ENCODE measurements at places on chromosomes 12 and 14.

DNA sequence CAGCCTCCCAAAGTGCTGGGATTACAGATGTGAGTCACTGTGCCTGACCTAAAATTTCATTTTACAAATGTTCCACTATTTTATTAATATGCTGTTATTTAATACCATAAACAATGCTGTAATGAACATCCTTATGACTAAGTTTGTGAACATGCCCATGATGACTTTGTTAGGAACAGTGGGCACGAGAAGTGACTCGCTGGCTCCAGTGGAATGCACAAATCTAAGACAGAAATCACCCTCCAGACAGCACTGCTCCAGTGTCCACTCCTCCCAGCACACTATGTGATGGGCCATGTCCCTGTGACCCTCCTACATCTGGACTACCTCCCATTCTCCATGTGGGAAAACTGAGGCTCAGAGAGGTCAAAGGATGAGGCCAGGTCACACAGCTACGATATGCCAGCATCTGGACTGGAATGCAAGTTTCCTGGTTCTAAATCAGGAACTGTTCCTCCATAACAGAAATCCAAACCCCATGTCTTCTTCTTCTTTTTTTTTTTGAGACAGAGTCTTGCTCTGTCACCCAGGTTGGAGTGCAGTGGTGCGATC lies 57.9 kb downstream of the GPR68 start:
- DNase-seq, result no peak

- no peak for DNase-seq
Measured at GRCh38 chr14:25841226-25841625, 756.6 kb downstream of the NOVA1 start.

GRCh38 chr12:76855271-76855670 lies 23.5 kb downstream of the CSRP2 start:
- no peak for DNase-seq

GRCh38 chr14:61623927-61624326 lies 71.4 kb upstream of the HIF1A start:
- DNase-seq, result no peak

DNA sequence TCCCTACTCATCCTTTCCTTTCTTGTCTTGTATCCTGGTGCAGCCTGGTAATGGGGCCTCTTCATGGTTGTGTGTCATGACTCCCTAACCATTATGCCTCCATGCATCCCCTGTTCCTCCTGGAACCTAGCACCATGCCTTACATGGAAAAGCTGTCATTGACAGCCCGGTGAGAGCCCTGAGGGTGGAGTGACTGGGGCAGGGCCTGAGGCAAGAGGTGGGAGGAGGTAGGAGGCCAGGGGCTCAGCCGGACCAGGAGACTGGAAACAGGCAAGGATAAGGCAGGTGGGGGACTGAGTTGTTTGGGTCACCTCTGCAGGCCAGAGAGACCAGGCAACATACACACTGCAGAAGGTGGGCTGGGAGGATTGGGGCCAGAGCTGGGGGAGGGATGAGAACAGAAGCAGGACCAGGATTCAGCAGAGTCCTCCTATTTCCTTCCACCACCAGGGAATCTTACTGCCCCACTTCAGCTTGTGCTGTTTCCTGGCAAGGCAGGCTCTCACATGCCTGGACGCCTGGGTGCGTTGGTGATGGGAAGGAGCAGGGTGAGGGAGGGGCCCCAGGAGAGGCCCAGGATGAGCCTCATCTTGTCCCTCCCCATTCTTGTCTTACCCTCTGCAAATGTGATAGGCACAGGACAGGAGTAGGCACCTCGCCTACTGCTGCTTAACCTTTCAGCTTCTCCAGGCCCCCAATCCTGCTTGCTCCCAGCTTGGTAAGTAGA lies at the start of gene LTB4R2:
Gene LTB4R2, plus strand, starts transcription at position 603 of the 727 bp plus-strand sequence. CDS start 525 bp downstream, outside the sequence.
- no peak for DNase-seq

DNA sequence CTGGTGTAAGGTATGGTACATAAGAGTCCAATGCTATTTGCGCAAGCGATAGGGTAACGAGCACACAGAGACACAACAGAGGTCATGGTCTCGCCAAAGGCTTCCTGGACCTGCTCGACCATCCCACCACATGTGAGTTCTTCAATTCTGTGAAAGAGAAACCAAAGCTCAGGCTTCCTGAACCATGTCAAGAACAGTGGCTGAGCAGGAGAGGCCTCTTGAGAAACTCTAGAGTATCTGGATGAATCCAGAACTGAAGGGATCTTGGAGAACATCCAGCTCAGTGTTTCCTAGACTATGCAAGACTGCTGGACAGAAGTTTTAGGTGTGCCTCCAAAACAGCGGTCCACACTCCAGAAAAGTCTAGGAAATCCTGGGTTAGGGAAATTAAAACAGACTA lies 114.5 kb downstream of the TRAFD1 start:
- no peak for DNase-seq

GRCh38 chr12:7344833-7345606 lies 41.1 kb downstream of the ACSM4 start:
- no peak for DNase-seq

DNA sequence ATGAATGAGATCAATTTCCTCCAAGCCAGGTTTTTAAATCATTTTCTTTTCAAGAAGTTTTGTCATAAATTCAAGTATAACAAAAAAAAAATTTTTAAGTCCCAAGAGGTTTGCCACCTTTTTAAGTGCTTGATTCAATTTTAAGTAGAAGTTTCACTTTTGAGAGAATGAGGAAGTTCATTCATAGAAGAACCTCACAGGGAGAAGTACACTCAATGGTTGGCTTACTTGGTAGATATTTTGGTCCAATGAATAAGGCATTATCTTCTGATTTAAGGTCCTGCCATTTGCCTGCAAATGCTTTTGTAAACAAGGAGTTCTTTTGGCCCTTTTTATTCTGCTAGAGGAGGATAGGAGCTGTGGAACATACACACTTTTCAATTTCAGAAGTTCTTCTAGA lies 96.7 kb upstream of the NOVA1 start:
- DNase-seq, result no peak

DNA sequence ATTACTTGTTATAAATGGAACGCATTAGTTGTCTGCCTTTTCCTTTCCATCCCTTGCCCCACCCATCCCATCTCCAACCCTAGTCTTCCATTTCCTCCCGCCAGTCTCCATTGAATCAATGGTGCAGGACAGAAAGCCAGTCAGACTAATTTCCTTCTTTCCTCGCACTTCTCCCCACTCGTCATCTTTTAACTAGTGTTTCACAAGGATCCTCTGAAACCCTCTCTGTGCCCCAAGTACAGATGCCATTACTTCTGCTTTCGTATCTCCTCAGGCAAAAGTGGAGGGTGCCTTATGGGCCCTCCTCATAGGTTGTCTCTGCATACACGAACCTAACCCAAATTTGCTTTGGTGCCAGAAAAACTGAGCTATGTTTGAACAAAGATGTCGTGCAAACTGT lies 4.2 kb downstream of the DAZAP2 start:
- DNase-seq, result no peak

GRCh38 chr12:27534060-27534764 lies 10.2 kb downstream of the PPFIBP1 start:
- no peak for DNase-seq

DNA sequence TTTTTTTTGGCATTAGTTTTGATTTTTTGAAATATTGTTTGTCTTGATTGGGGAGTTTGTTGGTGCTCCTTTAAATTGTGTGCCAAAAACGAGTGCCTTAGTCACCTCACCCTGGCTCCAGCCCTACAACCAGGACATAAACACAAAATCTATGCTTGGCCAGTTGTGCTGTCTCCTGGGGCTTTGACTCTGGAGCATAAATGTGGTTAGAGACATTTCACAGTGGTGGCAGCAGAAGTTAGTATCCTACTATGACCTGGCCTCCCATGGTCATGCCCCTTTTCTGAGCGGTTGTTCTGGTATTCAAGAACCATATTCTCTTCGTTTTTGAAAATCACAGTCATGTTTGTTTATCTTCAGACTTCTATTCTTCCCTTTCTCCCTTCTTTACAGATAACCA lies 70.7 kb upstream of the PSMA6 start:
- no peak for DNase-seq

DNA sequence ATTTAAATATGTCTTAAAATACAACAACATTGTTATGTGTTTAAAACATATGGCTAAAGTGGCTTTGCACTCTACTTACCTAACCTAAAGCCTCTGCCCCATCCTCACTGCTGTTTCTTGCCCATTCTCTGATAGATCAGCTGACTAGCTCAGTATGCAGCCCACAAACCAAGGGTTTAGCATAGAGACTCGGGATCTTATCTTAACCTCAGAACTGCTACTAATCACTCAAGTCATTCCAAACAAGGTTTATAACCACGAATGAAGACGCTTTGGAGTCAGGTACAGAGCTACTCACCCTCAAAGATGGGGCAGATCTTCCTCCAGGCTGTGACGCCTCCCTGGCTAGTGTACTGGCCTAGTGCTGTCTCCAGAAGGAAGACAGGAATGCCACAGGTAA lies 19.3 kb downstream of the SLC6A13 start:
- DNase-seq, result no peak

DNA sequence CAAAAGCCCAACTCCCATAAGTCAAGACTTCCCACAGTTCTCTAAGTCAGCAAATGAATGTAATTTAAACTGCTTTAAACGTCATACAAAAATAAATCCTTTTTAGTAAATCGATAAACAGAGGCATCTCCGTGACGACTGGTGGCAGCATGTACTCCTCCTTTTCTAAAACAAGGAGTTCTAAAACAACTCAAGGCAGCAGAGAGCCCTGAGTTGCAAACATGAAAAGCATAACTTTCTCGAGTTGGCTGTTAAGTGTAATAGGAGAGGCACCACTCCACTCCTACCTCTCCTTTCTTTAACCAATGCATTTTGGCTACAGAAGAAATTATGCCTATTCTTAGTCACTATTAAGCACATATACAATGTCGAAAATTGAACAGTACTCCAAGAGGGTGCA lies 22.0 kb downstream of the LTBR start:
- no peak for DNase-seq

DNA sequence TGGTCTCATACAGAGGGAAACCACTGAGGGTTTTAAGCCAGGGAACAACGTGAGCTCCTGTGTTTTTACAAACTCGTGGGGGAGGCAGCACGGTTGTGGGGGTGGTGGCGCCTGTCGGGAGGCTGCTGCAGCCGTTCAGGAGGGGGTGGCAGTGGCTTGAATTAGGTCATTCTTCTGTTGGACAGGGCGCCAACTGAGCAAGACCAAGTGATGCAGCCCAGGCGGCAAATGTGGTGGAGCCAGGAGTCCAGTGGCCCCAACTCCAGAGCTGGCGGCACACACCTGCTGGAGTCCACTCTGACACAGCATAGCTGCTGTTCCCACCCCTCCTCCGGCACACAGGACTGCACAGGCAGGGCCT lies 27.8 kb downstream of the FBRSL1 start:
- DNase-seq, result no peak

DNA sequence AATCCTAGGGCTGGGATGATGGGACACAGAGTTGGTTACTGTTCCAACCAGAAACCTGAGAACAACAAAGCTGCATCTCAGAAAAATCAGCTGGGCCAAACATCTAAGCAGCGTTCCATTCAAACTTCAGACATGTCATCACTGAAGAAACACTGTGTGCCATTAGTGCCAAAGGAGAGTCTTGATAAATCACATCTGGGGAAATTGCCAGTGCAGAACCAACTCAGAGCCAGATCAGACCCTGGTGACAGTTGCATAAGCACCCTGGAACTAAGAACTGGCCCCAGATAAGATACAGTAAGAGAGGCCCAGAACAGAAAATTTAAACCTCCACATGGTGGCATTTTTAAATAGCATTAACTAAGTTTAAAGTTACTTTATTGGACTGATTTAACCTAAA lies 482.8 kb downstream of the PRKD1 start:
- DNase-seq, result no peak

DNA sequence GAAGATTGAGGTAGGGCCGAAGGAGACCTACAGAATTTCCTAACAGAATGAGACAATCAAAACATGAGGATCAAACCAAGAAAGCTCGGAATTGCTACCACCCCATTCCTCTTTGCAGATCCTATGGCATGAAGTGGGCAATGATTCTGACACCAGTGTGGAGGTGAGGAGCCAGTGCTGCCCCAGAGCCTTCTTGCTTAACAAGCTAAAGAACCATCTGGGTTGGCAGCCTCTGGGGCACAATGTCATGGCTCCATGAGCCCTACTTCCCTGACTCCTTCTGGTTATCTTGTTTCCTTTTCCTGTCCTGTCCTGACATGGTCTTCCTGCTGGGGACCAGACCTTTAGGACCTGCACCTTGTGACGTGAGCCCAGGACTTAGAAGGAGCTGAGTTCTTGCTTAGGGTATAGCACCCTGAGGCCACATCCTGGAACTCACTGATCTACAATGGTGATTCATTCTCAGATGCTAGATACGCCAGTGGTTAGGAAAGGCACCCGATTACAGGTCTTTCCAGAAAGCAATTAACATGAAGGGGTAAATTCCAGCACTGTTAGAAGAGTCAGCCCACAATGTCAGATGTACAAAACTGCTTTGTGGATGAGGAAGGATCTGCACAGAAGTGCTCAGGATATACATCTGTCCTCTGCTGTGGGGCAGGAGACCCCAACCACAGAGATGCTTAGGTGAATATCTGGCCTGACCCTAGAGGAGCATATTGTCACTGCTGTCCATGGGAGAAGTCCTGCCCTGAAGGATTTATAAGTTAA lies 324.2 kb downstream of the ZFP36L1 start:
- DNase-seq, result no peak

GRCh38 chr12:128791395-128792322 lies 32.1 kb downstream of the SLC15A4 start:
- DNase-seq, result no peak

- no peak for DNase-seq
Measured at GRCh38 chr14:94173471-94173884, 644 bp upstream of the PPP4R4 start.

DNA sequence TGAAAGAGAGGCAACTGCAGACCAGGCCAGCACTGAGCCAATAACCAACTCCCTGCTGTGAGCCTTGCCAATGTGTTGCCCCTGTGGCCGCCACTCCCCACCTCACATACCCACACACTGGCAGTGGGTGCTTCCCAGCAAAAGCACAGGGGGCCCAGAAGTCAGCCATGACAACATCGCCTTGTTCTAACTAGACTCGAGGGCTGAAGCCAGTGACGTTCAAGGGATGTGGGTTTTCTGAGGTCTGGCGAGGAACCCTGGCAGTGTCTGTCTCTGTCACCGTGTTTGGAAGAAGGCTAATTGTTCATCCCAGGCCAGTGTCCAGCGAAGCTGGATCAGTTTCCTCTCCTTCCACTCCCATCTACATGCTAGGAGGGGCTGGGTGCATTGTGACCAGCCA lies 311.8 kb upstream of the AMIGO2 start:
- DNase-seq, result no peak

- no peak for DNase-seq
Measured at GRCh38 chr12:58420503-58420902, 479.1 kb downstream of the ATP23 start.

- DNase-seq, result no peak
Measured at GRCh38 chr14:31858868-31859267, 218.2 kb upstream of the ARHGAP5 start.

- no peak for DNase-seq
Measured at GRCh38 chr14:32438517-32438916, 109.4 kb downstream of the AKAP6 start.

DNA sequence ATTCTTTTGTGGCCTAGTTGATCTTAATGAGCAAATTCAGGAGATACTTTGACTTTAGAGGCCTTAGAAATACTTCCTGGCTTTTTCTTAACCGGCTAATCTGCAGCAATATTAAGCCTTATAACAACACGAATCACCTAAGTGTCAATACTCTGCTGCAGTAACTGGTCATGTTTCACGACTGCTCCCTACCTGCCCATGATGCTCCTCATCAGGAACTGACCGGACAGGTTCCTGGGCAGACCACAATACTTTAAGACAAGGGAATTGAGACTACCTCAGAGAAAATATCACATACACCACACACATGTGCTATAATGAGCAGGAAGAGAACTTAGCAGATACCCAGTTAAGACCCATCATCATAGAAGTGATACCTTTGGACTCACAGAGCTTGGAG lies 211.9 kb upstream of the BMP4 start:
- no peak for DNase-seq

- DNase-seq, result no peak
Measured at GRCh38 chr14:23182372-23183157, 895 bp downstream of the SLC7A8 start.

Measured in DMS153 (cell line).